ENCODE measurements at places on chromosomes 6 and 20.

DNA sequence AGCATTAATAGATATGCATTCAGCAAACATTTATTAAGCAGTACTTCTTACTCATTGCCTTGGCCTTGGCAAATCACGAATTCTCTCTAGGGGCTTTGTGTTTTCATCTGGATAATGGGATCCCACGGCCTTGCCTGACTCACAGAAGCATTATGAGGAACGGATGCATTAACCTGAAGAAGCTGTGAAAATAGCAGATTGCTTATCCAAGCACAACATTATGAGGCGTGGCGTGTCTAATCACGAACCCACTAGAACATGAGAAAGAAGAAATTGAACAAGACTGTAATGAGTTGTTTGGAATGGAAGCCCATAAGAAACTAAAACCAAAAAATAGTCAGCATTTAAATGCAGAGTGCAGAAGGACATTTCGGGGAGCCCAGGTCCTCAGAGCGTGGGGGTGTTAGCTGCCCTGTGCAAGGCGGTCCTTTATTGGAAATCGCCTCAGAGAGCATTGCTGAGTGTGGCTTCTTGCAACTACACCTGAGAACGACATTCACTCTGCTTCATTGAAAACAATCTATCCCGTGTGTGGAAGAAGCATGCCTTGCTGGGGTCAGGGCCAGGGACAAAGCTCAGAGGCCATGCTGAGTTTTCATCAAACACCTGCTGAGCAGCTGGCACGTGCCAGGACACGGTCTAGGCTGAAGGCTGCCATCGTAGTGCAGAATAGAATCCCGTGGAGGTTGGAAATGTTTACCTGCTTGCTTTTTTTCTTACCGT, 179.9 kb downstream of the ZDHHC14 start:
- no peak for DNase-seq

DNA sequence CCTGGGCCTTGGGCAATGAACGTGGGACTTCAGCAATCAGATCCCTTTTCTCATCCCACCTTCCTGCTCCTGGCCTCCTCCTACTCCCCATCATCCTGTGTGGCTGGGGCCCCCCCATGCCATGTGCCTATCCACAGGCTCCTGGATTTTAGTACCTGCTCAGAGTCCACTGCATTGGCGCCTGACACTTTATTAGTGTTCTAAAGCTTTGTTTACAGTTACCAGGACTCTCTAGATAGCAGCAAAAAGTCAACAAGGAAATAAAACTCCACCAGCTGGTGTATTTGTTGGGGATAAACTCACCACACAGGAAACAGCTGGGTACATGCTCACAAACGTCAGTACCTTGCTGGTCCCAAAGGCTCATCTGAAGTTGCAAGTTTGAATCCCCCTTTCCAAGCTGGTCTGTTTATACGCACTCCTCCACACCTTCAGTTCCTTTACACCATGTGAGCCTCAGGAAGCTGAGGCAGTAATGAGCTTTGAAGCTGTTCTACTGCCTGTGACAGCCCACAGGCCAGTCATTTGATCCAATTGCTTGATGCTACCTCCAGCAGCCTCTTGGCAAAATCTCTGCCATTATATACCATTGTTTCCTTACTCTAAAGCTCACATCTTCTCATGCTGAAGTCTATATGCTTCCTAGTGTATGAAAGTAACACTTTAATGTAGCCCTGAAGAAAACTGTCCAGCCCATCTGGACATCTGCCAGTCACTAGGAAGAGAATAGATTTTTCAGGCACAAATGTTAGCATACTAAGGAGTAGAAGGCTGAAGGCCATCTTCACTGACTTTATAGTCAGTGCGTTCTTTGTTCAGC, 76.6 kb downstream of the ANKEF1 start:
- no peak for DNase-seq

DNA sequence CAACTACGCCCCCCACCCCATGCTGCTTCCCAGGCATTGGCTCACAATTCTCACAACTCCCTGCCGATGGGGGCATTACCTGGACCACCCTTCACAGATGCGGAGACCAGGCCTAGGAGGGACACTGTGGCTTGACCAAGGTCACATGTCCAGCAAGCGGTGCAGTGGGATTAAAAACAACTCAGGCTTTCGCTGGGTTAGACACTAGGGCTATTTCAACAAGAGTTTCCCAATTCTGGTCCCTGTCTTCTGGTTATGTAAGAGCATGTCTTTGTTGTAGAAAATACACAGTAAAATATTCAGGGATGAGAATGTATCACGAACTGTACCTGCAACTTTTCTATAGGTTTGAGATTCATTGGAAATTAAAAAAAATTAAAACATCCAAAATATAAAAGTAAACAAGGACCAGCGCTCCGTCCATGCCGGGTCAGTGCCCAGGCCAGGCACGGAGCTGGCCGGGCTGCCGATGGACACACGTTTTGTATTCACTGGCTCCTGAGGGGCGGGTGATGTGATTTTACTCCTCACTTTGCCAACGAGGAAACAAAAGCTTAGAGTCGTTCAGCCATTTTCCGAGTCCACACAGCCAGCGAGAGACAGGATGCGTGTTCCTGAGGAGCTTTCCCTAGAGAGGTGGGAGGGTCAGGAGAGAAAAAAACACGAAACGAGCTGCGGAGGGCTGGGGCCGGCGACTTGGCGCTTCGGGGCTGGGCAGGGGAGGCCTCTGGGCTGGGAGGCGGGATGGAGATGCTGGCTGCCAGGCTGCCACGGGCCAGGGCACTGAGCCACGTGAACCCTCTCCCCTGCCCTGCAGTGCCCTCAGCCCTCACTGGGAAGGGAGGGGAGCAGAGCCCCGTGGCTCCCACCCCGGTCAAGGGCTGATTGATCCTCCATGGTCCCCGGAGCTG, 17.1 kb upstream of the VSTM2L start:
- DNase-seq, result no peak

DNA sequence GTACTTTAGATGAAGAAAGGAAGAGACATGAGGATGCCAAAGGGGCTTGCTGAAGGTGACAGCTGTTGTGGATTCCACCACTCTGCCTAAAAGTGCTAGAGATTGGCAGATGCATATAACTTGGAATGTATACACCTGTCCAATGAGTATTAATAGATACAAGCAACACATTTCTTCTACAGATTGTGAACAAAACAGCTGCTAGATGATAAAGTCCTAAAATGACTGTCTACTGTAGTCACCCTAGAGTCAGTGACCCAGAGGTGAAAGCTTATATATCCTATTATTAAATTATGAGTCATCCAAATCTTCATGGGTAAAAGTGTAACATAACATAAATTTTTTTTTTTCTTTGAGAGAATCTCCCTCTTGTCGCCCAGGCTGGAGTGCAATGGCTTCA, 5.2 kb downstream of the RNF217 start:
- no peak for DNase-seq

- DNase-seq, result no peak
These were observed 69.2 kb upstream of the TRAF3IP2 start for GRCh38 chr6:111674883-111675282.

DNA sequence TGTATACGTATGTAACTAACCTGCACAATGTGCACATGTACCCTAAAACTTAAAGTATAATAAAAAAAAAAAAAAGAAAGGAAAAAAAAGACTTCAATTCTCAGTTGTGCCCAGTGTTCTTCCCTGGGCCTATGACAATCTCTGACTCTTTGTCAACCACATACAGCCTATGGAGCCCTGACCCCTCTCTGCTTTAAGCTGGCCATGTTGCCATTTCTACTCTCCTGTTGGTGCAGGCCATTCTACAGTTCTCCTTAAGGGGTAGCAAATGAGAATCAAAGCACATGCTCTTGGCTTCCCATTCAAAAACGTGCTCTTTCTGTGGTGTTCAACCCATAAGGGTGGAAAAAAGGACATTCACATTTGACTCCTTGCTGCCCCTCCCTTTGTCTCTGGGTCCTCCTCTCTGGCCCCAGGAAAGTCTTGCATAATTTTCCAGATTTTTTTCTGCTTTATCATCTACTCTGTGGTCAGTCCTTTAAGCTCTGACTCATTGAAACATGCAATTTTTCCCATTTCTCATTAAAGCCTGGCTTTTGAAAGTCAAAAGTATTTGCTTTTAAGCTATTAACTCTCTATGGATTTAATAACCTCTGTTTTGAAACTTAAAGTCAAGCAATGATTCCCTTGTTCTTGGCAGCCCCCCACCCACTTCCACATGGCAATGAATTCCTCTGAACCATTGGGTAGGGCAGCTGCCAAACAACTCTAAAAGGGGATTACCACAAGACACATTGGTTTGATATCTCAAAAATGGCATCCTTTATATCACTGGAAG, 208.6 kb upstream of the MCHR2 start:
- DNase-seq, result no peak

- DNase-seq, result no peak
These were observed 609 bp downstream of the OGFRL1 start for GRCh38 chr6:71289039-71289801.

GRCh38 chr20:41116282-41116956, 20.9 kb upstream of the PLCG1 start:
- DNase-seq, result no peak

DNA sequence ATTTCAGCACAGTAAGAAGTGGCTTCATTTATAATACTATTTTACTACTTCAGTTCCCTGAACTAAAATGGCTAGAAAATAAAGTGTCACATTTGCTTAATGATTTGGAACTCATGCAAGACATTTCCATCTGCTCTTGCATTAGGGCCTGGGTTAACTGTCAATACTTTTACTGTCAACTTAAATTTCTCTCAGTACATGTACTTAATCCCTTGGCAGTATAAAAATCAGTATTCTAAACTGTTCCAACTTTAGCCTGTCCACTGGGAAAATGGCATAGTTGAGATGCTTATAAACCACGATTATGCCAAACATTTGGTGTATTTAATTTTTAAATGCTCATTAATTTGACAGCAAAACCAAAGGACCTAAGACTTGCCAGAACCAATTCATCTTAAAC, 154.5 kb downstream of the ASCC3 start:
- no peak for DNase-seq

GRCh38 chr6:164102693-164103092, 688.2 kb downstream of the QKI start:
- no peak for DNase-seq
